ENCODE measurements at places on chromosomes 16 and 17.

DNA sequence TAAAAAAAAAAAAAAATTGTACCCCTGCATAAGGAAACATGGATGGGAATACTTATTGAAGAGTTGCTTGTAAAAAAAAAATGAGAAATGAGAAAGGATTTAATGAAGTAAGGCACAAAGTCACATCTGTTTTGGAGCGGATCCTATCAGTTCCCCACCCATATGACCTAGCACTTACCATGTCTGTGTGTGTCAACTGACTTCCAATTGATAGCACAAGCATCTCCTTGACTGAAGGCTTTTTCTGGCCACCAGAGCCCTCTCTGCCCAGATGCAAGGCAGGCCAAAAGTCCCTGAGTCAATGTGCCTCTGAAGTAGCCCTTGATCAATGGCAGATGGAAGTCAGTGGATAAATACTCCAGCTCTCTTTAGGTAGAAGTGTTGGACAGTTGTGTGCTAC, 13.4 kb upstream of the NLK start:
- ATAC-seq = no peak

- ATAC-seq = no peak
Observed at GRCh38 chr16:17951378-17951777, 385.2 kb downstream of the NPIPA8 start.

DNA sequence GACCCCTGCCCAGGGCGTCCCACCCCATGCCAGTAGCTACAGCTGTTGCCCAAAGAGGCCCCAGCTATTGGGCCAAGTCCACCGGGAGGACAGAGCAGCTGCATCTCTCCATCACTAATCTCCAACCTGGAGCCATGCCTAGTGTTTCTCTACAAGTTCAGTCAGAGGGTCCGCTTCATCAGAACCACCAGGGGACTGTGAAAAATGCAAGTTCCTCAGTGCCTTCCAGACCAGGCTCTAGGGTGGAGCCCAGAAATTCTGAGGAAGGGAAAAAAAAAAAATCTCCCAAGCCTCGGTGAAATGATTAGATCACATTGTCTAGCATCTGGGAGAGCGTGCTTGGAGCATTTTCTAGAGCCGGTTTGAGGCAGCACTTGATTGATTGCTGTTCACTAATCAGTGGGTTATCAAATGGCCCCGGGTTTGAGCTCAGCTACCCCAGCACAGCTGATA, 22.4 kb upstream of the HERPUD1 start:
- ATAC-seq = no peak

GRCh38 chr16:31145398-31145990, 4.4 kb downstream of the PRSS36 start:
- no peak for ATAC-seq

DNA sequence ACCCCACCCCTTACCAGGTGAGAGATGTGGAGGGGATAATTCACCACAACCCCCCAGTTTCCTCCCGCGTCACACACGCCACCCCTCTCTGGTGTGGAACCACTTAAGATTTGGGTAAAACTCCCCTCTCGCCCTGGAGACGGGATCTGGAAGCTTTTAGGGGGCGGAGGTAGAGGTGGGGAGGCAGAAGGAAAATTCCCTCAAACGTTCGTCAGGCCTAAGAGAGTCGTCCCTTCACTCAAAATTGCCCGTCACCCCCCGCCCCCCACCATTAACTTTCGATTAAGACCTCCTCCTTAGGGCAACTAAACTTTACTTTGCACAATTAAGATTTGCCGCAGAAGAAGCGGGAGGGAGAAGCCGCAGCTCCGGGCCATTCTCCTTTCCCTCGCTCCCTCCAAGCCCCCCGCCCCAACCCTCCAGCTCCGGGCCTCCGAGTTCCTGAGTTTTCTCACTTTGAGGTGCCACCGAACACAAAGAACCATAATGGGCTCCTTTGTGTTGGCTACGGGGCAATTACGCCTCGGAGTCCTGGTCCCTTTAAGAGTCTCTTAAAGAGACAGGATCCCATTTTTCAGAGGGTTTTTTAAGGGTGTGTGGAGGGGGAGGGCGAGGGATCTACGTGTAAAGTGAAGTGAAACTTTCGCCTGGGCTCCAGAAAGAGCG, 985 bp upstream of the FZD2 start:
- ATAC-seq = no peak

GRCh38 chr16:63938661-63939060, 1183.2 kb downstream of the CDH11 start:
- ATAC-seq = no peak

Measured in esophagus mucosa (tissue), 1 donor.